ENCODE measurements at places on chromosomes 1 and 21. TPM values are rescaled to one million over a fixed set of nuclear protein-coding genes. Genes with fewer than 3 reads are reported as not detected.

AZIN2 gene
- 6.2 TPM for total RNA-seq

SYT14 gene
- 0.06 TPM for total RNA-seq

IRF6 gene
- 104 TPM for total RNA-seq

PCBP3 gene
- total RNA-seq = 2.1 TPM

PLCH2 gene
- total RNA-seq = 8.1 TPM

MIXL1 gene
- not detected for total RNA-seq

TCHHL1 gene
- not detected for total RNA-seq

RGS18 gene
- 2.4 TPM for total RNA-seq

MAP3K7CL gene
- total RNA-seq = 5.8 TPM

PADI1 gene
- not detected for total RNA-seq

AADACL3 gene
- total RNA-seq = not detected

NPL gene
- 19.3 TPM for total RNA-seq

IVL gene
- not detected for total RNA-seq

RCSD1 gene
- 18.4 TPM for total RNA-seq

TRMT1L gene
- 23.9 TPM for total RNA-seq

NPPA gene
- not detected for total RNA-seq

CTSK gene
- 47.6 TPM for total RNA-seq

CFHR4 gene
- total RNA-seq = not detected

CFAP141 gene
- total RNA-seq = not detected

FCRL4 gene
- total RNA-seq = not detected

RAD54L gene
- total RNA-seq = 0.81 TPM

- DNase-seq = no peak
Measured at GRCh38 chr1:32361308-32361673, 994 bp downstream of the FAM229A start.

- DNase-seq = peak; percentile 20
Measured at GRCh38 chr1:153678519-153679336, at the start of gene NPR1. TSS of gene NPR1 (plus strand) at chr1:153678688. CDS start at chr1:153679109, 421 bp downstream.

GRCh38 chr1:222975472-222976122 lies 160.8 kb downstream of the DISP1 start:
- no peak for DNase-seq

- no peak for DNase-seq
Measured at GRCh38 chr21:16002874-16003466, 273.2 kb downstream of the USP25 start.

DNA sequence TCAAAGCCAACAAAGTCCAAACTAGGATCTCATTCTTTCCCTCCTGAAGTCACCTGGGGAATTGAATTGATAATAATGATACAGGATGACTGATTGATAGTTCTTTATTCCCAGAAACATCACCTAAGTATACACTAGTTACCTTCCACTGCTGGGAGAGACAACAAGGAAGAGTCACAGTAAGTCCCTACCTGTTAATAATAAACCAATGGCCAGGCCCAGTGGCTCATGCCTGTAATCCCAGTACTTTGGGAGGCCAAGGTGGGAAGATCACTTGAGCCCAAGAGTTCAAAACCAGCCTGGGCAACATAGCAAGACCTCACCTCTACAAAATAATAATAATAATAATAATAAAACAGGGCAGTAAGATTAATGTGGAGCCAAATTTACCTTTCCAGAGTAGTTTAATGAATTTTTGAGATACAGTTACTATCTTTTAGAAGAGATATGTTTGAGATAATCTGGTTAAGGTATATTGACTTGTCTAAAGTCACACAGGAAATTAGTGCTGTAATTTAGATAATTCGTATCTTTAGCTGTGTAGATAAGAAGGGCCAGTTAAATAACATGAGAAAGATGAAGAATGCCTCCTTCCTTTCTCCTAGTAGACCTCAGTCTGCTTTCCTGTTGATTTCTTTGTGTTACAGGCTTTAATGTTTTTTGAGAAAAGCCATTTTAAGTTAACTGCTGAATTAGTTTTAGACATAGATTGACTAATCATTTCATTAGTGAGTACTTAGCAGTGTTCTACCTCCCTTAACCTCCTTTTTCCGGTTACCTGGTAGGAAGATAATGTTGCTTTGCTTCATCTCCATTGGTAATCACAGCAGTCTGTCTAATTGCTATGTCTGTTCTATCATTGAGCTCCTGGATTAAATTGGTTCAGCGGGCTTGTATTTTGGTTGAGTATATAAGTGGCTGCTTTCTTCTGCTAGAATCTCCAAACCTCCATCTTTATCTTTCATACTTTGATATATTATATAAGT lies 22.0 kb downstream of the SMAP2 start:
- DNase-seq = no peak

DNA sequence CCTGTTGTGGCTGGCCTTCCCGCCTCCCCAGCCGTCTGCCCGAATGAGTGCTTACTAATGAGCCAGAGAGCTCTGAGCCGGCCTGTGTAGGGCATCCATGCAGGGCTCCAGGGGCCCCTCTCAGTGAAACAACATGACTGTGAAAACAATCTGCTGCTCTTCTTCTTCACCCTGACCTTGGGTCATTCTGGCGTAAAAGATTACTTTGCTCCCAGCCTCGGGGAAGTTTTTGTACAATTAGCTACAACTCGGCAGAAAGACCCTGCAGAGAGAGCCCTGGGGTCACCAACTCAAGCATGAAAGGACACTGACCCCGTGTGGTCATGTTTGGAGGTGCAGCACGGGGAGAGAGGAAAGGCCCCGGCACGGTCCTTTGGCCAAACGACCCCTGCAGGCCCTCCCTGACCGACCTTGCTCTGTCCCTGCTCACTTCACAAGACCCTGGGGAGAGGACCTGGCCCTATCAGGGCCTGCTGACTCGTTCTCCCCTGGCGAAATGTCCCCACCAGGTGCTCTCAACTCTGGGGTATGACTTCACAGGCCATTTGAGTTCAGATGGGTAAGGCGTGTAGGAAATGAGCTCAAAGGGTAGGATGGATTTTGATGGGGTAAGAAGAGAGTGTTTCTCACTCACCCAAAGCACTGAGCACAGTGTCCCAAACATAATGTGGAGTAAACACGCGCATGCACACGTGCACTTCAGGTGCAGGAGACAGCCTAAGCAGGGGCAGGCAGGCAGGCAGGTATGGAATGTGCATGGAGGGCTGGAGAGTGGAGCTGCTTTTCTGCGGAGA lies 22.9 kb upstream of the FAM20B start:
- DNase-seq = peak; percentile 68

- DNase-seq = peak; percentile 61
Measured at GRCh38 chr21:39022863-39023693, 160.2 kb downstream of the PSMG1 start.

DNA sequence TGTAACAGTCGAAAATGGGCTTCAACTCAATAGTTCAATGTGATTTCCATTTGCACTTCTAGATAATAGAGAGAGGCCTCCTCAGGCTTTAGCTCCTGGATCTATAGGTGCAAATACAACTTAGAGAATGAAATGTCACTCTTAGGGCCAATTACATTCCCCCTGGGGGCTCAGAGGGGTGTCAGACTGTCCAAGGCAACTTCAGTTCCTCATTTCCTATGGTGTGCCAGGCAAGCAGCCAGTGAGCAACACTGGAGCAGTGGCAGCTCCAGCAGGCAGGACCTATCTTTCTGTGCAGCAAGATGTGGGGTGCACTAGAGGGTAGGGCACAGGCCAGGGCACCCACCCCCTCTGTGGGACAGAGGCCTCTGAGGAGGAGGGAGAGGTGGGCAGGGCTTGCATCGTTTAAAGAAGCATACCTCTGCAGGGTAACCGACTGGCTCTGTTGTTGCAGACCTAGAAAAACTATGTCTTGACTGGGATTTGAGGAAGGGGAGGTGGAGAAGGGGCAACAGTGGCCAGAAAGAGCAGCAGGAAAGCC lies 97.3 kb downstream of the SUSD4 start:
- no peak for DNase-seq

DNA sequence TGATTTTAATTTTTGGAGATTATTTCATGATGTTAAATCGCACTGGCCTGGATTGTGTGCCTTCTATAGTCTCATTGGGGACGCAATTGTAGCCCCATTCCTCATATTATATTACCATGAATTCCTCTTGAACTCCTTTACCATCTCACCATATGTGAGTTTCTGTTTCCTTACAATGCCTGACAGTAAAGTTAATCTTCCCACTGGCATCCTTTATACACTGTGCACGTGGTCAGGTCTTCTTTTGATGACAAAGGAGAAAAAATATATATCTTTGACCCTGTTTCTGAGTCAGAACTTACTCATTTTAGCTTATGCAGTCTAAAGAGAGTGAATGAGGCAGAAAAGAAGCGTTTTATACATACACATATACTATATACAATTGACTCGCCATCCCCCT lies 774 bp upstream of the ABL2 start:
- no peak for DNase-seq

- no peak for DNase-seq
Measured at GRCh38 chr1:203273869-203274602, 31.3 kb upstream of the BTG2 start.

GRCh38 chr1:96521994-96522760 lies 199.4 kb upstream of the PTBP2 start:
- DNase-seq = no peak

DNA sequence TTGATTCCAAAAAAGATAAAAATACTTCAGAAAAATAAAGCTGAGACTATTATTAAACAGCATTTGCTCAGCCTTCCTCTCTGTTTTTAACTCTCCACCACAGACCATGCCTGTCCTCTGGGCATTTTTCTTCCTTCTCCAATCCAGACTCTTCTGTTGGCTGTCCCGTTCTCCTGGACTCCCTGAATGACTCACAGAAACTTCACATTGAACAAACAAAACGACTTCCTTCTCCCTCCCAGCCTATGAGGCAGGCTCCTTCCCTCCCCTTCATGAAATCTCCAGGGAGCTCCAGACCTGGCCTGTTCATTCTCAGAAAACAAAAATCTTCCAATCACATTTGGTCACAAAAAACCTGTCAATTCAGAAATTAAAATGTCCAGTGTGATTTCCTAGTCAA lies 421.3 kb downstream of the NPHP4 start:
- DNase-seq = peak; percentile 26

DNA sequence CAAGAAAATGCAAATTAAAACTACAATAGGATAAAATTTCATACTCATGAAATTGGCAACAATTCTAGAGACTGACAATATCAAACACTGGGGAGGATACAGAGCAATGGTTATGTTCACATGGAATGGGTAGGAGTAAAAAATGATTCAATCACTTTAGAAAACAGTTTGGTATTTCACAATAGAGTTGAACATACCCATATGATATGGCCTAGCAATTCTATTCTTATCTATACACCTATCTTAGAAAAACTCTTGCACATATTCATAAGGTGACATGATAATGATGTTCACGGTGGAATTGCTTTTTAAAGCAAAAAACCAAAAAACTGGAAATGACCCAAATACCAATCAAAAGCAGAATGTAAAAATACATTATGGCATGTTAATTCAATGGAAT lies 28.7 kb downstream of the PHC2 start:
- DNase-seq = no peak

GRCh38 chr1:244322181-244322580 lies 129.5 kb downstream of the ADSS2 start:
- DNase-seq = no peak

- DNase-seq = no peak
Measured at GRCh38 chr1:225811622-225812487, 1.9 kb downstream of the EPHX1 start.

GRCh38 chr1:116485976-116486375 lies 84.8 kb downstream of the CD58 start:
- DNase-seq = no peak

GRCh38 chr1:151036356-151036755 lies at the start of gene BNIPL:
TSS of gene BNIPL (plus strand) at chr1:151036586. CDS start at chr1:151036726, 140 bp downstream.
- no peak for DNase-seq

GRCh38 chr1:44484155-44484688 lies 79.2 kb downstream of the RNF220 start:
- DNase-seq = no peak

- DNase-seq = peak; percentile 61
Measured at GRCh38 chr21:39852726-39853500, 14.3 kb upstream of the PCP4 start.

- DNase-seq = no peak
Measured at GRCh38 chr21:25863747-25864146, 129.0 kb downstream of the GABPA start.

GRCh38 chr1:53735681-53736080 lies 3.3 kb downstream of the GLIS1 start:
- no peak for DNase-seq

GRCh38 chr1:998995-999724 lies 737 bp downstream of the HES4 start:
- no peak for DNase-seq

GRCh38 chr1:245188403-245188802 lies 33.6 kb downstream of the KIF26B start:
- no peak for DNase-seq

DNA sequence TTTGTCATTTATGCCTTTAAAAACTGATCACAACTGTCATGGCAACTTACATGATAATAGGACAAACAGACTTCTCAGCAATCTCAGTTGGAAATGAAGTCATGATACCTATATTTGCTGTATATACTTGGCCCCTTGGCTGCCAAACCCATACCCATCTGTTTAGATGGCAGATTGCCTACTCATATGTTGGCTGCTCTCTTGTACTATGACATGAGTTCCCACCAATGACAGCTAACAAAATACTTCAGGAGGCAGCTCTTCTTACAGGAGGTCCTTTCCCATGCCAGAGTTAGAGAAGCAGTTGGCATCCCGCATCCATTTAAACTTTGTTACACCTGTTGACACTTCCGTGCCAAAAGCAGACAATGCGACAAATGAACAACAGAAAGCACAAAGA lies 603.1 kb upstream of the ADGRL2 start:
- no peak for DNase-seq

DNA sequence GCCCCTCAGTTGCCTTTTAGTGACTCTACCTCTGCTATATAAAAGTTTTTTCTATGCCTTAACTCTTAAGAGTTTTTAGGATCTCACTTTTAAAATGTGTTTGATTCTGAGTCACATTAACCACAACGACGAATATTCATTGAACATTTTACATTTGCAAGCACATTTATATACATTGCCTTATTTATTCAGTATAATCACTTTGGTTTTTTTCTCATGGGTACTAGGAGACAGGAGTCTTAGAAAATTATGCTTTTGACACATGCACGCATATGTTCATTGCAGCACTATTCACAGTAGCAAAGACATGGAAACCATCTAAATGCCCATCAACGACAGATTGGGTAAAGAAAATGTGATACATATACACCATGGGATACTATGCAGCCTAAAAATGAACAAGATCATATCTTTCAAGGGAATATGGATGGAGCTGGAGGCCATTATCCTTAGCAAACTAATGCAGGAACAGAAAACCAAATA lies 236.9 kb upstream of the SPAG17 start:
- no peak for DNase-seq

GRCh38 chr21:42021371-42022090 lies 11.4 kb upstream of the ZBTB21 start:
- no peak for DNase-seq

DNA sequence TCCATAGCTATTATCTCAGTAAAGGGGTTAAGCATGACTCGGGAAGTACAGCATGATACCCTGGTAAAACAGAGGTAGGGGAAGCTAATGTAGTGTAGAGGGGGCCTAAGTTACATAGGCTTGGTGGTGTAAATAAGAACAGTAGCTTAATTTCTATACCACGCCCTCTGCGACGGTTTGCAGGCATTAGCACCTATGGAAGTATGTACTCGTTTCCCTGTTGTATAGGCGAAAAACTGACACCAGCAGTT lies 470 bp upstream of the NAXE start:
- DNase-seq = no peak

- DNase-seq = peak; percentile 41
Measured at GRCh38 chr1:88327391-88328267, 356.4 kb upstream of the PKN2 start.

- DNase-seq = no peak
Measured at GRCh38 chr1:94401206-94401605, 17.0 kb upstream of the ABCD3 start.

GRCh38 chr21:40531431-40532110 lies 315.4 kb downstream of the DSCAM start:
- no peak for DNase-seq
